Hippocampal formation (tissue), 2 donors: ENCODE measurements at places on chromosomes 3 and 15.

DNA sequence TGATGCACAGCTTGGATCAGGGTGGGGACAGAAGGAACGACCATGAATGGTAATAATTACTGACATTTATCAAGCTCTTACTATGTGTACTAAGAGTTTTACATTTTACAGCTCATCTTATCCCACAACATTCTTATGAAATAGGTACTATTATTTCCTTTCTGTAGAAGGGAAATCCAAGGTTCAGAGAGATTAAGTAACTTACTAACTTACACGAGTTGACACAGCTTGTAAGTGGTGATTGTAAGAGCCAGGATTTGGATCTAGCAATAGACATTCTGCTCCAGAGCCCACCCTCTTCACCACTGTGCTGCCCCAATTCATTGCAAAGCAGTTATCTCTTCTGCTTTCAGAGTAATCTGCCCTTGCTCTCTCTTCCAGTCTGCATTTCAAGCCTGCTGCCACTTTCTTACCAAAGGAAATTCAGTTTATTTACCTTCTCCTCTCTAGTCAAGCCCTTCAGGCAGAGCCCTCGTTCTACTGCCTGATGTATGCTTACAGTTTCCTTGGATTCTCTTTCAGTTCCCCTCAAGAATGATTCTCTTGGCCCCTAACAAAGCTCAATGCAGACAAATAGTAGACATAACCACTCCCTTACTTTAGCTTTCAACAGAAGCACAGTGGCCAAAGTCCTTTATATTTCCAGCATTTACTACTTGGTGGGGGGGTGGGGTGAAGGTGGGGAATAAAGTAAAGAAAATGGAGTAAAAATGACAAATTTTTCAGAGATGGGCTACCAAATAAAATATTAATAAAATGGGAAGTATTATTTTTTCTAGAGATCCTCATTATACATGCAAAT is 65.8 kb downstream of the ATP8B4 start:
- DNase-seq, result no peak

GRCh38 chr3:165195640-165196576 is at the start of gene SLITRK3:
TSS of gene SLITRK3 (minus strand) at chr3:165196384. CDS start at chr3:165190830, 5,554 bp downstream.
- no peak for DNase-seq

DNA sequence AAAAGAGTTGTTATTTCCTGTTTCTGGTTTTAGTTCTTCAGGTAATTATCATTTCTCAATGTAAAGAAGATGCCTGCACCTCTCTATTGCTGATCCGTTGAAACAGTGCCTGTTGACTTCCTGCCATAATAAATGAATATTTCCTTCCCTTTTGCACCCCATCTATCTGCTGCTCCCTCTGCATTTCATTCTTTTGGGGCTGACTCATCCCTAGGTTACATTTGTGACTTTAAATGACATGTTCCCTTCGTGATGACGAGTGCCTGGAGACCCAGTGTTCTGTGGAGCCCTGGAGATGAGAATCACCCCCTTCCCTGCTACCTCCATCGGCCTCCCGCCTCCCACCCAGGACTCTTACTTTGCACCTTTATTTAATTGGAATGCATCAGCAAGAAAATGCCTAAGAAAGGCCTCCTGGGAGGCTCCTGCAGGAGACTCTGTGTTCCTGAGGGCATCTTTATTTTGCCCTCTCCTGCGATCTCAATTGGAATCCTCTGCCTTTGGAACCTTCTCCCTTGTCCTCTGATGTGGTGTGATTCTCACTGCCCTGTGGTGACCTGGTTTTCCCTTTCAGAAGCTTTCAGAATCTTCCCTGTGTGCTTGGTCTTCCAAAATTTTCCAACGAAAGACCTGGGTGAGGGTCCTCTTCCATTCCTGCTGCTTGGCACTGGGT is 13.7 kb downstream of the LRRK1 start:
- DNase-seq, result no peak

GRCh38 chr3:190498293-190498692 is 15.6 kb upstream of the IL1RAP start:
- no peak for DNase-seq

GRCh38 chr15:97729270-97729669 is 231.2 kb upstream of the ARRDC4 start:
- no peak for DNase-seq

DNA sequence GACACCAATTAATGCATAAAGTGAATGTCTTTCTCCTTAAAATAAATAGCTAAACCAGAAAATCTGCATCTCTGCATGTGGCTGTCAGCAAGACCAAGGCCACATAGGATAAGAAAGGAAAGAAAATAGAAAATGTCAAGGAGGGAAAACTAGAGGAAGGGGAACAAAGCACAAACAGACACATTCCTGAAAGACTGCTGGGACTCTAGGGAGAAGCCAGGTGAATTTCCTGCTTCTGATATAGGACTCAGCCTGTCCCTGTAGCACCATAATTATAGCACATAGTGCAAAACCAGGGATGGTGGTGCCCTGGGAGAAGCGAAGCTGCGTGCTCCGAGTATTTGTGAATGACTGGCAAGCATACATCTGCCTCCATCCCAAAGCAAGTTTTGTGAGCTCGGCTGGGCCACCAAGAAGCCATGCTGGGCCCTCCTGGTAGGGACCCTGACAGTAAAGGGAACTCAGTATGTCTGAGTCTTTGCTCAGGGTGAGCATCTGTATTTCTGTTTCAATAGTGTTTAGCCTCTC is 14.2 kb downstream of the FSTL1 start:
- DNase-seq, result no peak
